ENCODE measurements at places on chromosomes 7 and 10. TPM values are rescaled to one million over a fixed set of nuclear protein-coding genes. Genes with fewer than 3 reads are reported as not detected.

Gene KIAA1217
- polyA plus RNA-seq = 84.5 TPM

Gene UCMA
- polyA plus RNA-seq = not detected

DNA sequence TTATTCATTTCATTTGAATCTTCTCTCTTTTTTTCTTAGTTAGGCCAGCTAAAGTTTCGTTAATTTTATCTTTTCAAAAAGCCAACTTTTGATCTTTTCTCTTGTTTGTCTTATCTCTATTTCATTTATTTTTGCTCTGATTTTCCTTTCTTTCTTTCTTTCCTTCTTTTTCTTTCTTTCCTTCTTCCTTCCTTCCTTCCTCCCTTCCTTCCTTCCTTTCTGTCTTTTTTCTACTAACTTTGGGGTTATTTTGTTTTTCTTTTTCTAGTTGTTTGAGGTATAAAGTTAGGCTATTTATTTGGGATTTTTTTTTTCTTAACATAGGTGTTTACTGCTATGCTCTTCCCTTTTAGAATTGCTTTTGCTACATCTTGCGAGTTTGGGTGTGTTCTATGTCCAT, 13.2 kb upstream of the ASB15 start:
- DNase-seq = no peak

- DNase-seq = no peak
These were observed 55.7 kb downstream of the GSDME start for GRCh38 chr7:24701261-24702235.

DNA sequence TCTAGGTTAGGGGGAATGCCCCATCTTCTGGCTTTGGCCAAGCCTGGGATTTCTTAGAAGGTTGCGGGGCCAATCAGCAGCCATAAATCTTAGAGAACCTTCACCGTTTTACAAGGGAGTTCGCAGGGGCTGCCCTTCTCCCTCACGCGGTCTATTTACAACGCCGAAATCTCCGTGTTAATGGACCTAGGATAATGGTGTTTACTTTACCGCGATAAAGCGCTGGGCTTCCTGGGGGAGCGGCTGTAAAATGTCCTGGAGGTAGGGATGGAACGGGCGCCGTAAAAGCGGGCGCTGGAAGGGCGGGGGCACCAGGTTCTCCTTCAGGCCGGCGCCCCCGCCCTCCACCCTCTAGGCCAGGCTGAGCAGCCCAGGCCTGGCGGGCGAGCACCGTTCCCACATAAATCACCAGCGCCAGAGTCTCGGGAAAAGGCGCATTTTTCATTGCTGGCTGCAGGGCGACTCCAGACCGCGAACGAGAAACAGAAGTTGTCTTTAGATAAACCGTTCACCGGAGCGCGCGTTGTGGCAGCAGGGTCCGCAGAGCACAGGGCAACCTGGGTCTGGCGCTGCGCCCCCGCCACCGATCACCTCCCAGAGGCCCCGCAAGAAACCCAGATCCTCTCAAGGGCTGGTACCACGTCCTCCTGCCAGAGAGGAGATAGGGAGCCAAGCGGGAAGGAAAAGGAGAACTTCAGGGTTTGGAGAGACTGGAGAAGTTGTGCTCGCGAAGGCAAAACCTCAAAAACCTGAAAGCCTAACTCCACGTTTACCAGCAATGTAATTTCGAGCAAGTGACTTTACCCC, 12.5 kb upstream of the NKX2-3 start:
- DNase-seq = no peak

DNA sequence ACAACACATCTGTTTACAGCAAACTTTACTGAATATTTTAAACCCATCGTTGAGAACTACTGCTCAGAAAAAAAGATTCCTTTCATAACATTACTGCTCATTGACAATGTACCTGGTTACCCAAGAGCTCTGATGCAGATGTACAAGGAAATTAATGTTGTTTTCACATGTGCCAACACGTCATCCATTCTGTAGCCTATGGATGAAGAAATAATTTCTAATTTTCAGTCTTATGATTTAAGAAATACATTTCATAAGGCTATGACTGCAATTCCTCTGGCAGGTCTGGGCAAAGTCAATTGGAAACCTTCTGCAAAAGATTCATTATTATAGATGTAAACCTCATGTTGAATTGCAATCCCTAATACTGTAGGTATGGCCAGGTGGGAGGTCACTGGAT, 16.7 kb upstream of the CNNM1 start:
- no peak for DNase-seq

DNA sequence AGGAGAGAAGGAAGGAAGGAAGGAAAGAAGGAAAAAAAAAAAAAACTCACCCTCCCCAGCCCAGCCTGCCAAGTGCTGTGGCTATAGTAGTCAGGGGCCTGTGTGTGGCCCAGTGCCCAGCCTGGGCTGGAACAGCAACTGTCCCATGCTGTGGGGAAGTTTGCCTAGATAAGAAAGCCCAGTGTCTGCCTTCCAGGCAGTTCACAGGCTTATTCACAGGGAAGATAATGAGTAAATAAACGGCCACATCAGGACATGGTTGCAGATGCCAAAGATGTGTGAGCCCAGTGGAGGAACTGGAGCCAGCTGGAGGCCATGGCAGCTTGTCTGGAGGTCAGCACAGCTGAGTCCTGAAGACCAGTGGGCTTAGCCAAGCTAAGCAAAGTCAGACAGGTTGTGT, 132.4 kb upstream of the FOXK1 start:
- DNase-seq = no peak

Gene ANKRD61
- polyA plus RNA-seq = 2.8 TPM

GRCh38 chr10:86375204-86375603, 8.6 kb upstream of the GRID1 start:
- no peak for DNase-seq

- no peak for DNase-seq
These were observed 72.8 kb upstream of the CACUL1 start for GRCh38 chr10:118827466-118828155.

GRCh38 chr10:1507436-1507835, 229.9 kb downstream of the ADARB2 start:
- DNase-seq = no peak

Gene GPR26
- polyA plus RNA-seq = not detected

- no peak for DNase-seq
These were observed 15.1 kb upstream of the AOAH start for GRCh38 chr7:36739351-36739750.

DNA sequence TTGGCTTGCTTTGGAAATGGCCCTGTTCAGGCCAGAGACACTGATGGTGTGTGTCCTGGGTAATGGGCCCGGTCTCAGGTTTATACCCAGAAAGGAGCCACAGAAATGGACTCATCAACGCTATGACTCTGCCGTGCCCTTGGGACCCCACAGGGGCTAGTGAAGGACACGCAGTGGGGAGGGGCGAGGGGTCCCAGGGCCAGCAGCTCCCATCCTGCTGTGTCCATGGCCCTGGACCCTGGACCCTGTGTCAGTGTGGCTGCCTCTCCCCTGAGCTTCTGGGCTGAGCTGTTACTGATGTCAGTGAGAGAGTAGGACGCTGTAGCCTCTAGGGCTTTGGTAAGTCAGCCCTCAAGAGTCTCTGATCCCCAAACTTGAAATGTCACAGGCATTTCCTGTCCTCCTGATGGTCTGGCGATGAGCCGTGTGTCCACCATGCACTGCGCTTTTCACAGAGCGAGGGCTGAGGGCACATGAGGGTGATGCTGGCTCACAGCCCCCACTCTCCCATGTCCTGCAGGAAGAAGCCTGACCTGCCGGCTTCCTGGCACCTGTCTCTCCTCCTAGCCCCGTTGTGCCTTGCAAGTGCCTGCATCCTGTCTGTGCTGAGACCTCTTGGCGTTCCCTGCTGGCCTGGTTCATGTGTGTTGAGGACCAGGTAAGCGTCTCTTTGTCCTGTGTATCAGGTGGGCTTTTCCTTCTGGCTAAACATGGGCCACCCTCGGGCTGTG, 4.4 kb downstream of the ZNF316 start:
- DNase-seq = no peak

Gene GARS1
- polyA plus RNA-seq = 80.8 TPM

Gene IL6
- not detected for polyA plus RNA-seq

- no peak for DNase-seq
These were observed 336.0 kb upstream of the GALNT17 start for GRCh38 chr7:70795948-70796347.

Gene PLXDC2
- 34.6 TPM for polyA plus RNA-seq

Gene PDZD7
- 2.9 TPM for polyA plus RNA-seq

Gene DNAAF5
- polyA plus RNA-seq = 23.6 TPM

GRCh38 chr7:93923296-93923695, 1.8 kb downstream of the GNG11 start:
- no peak for DNase-seq
